ENCODE measurements at places on chromosomes 3 and 15. TPM values are rescaled to one million over a fixed set of nuclear protein-coding genes. Genes with fewer than 3 reads are reported as not detected.

Gene USF3
- total RNA-seq = 19.0 TPM

Gene MESP1
- total RNA-seq = 3.0 TPM

Gene CCDC174
- total RNA-seq = 15.5 TPM

Gene RASGRF1
- total RNA-seq = 24.0 TPM

Gene IQCH
- total RNA-seq = 3.2 TPM

Gene PLIN1
- 0.55 TPM for total RNA-seq

Gene FOXB1
- total RNA-seq = not detected

Gene TM4SF18
- total RNA-seq = 8.5 TPM

Gene PAQR5
- 15.7 TPM for total RNA-seq

Gene PLSCR5
- not detected for total RNA-seq

Gene ITPKA
- 1.7 TPM for total RNA-seq

Gene AQP9
- 137 TPM for total RNA-seq

Gene EPHA3
- total RNA-seq = 1.9 TPM

Gene FBXO45
- 10.0 TPM for total RNA-seq

Gene STRC
- 0.29 TPM for total RNA-seq

Measured in left lung (tissue), 14 donors.